ENCODE measurements at places on chromosomes 7 and 10.

DNA sequence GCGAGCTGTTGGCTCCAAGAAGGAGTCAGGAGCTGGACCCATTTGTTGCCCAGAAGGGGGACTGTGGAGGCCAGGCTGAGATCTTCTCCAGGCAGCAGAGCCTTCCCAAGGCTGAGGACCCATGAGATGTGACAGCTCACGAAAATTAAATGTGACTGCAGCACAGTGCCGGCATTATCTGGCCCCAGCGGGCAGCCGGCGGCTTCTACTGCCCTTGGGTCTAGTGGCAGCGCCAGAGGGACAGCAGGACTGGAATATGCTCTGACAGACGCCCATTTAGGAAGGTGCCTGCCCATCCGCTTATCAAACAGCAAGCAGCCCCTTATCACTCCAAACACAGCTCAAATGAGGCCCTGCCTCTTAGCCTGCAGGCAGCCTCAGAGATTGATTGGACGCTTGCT lies 122.9 kb upstream of the LYZL2 start:
- H3K36me3 ChIP-seq, result no peaks in the 10 kb centered on the region
- H3K27me3 ChIP-seq, result peaks cover 19% of the 10 kb centered on the region
- no peak overlapping the region for H3K27ac ChIP-seq
- peaks cover 7% of the 10 kb centered on the region for H3K4me1 ChIP-seq

DNA sequence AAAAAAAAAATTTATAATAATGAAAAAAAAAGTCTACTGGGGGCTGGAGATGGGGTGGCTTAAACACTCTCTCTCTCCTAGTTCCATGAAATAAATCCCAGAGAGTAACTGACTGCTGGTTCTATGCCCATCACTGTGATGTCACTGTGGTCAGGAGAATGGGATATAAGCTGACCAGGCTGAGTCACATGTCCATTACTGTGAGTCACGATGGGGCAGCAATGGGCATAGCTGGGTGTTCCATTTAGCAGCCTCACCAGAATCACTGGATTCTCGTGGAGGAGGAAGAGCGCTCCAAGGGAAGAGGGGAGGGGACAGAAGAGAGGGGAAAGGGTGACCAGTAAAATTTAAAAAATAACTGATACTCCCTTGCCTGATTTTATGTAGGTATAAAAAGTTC lies 37.1 kb downstream of the MASTL start:
- no peak overlapping the region for H3K4me3 ChIP-seq
- H3K27ac ChIP-seq, result no peak overlapping the region
- no peaks in the 10 kb centered on the region for H3K4me1 ChIP-seq

- H3K27me3 ChIP-seq, result peaks cover 43% of the 10 kb centered on the region
- no peaks in the 10 kb centered on the region for H3K36me3 ChIP-seq
- no peak overlapping the region for H3K27ac ChIP-seq
These were observed 40.7 kb upstream of the LEP start for GRCh38 chr7:128200376-128200775.

GRCh38 chr7:148607151-148607661 lies 16.6 kb downstream of the C7orf33 start:
- H3K4me3 ChIP-seq, result no peak overlapping the region
- no peak for DNase-seq
- H3K27me3 ChIP-seq, result peaks cover 36% of the 10 kb centered on the region
- H3K36me3 ChIP-seq, result no peaks in the 10 kb centered on the region
- H3K27ac ChIP-seq, result no peak overlapping the region

DNA sequence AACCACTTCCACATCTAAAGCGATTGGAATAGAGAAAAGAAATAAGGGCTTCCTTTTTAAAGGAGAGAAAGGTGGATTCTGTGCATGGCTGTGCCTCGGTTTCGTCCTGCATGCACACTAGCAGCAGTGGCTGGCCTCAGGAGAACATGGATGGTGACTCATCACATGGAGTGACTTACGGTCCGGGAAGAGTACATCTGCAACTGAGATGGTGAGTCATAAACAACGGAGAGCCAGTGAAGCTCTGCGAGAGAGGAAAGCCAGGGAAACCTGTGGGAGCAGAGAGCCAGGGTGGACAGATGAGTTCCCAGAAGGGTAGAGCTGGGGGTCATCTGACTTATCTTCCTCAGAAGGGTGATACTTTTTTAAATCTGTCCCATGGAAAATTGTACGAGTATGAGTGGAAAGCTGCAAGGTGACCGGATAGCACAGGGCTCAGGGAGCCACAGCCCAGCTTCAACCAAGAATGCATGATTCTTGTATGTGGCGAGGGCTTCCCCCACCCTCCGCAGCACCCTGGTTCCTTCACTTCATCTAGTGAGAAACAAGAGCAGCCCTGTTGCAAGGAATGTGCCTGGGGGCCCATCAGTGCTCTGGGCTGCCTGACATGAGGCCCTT lies 259.1 kb downstream of the KLF6 start:
- H3K4me1 ChIP-seq, result no peaks in the 10 kb centered on the region
- H3K27ac ChIP-seq, result no peak overlapping the region
- no peaks in the 10 kb centered on the region for H3K36me3 ChIP-seq
- peak; percentile 45 for DNase-seq

All from K562 (cell line).